ENCODE measurements at places on chromosomes 3 and 15.

GRCh38 chr3:32577581-32578556 lies 7.2 kb upstream of the DYNC1LI1 start:
- no peak for DNase-seq

DNA sequence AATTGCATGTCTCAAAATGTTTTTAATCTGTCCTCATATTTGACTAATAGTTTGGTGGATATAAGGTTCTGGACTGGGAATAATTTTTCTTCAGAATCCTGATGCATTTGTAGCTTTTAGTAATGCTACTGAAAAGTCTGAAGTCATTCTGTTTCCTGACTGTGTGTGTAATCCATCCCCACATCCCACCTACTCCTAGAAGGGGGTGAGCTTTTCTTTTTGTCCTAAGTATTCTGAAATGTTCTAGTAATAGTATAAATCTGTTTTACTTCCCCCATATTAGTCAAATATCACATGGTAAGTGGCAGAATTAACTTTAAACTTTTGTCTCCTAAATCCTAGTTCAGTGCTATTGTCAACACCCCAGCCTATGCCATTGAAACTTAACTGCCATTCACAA lies 162.8 kb downstream of the GREM1 start:
- DNase-seq, result no peak

- DNase-seq, result no peak
Measured at GRCh38 chr3:157027861-157028745, 131.8 kb downstream of the CCNL1 start.

DNA sequence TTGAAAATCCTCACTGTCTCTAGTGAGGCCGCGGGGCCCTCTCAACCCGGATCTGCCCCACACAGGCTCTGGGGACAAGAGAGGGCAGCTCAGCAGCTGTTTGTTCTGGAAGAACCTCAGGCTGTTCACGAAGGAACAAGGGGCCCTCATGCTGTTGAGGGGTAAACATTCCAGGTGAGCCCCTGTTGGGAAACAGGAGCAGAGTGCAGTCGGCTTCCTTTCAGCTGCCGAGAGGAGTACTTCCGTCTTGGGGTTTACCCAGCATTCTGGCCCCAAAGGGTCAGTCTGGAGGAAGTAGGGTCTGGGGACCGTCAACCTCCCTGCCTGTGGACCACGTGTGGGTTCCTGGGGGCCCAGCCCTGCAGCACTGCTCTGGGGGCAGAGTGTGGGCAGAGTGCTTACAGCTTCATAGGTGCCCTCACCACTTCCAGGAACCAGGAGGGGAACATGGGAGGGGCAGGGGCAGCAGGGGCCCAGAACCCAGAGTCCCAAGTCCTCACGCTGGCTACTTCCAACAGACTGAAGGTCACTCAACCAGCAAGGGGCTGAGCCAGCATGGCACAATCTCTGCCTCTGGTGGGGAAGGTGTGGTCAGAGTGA lies 49.2 kb upstream of the CTSH start:
- no peak for DNase-seq

- DNase-seq, result no peak
Measured at GRCh38 chr3:163672954-163673353, 1405.3 kb downstream of the SI start.

All from activated T-helper 9 cell treated with anti-CD3 and anti-CD28 coated beads, Interleukin-2, amount 50 U/mL, for 16 hours (primary cell).